ENCODE measurements at places on chromosomes 5 and 9.

DNA sequence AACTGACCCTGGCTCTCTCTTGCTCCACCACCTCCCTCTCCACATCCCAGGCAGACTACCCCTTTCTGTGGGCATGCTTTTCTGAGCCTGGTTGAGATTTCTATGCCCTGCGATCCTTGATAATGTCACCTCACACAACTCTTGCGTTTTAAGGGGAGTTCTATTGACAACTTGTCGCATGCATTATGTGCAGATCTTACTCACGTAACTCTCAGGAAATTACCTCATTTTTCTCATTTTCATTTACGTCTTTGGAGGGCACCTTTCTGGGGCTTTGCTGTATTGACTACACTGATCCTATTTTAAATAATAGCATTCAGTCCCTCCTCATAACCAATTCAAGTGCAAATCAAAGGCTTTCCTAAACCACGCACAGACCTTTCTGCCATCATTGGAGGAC is 140.4 kb upstream of the WWC1 start:
- ATAC-seq: no peak

DNA sequence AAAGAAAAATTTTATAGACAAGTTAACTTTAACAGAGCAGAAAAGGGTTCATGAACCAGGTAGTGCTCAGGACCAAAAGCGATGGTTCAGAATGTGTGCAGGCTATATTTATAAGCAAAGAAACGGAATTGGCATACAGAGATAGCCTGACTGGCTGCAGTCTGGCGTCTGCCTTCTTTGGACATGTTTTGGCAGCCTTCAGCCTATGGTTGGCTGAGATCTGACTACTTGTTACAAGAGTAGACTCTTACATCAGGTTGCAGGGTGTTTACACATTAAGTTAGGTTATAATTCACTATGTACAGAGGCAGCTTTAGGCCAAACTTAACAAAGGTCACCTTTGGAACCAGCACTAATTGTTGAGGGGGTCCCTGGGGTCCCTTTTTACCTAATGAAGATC is 7.0 kb downstream of the NOP16 start:
- no peak for ATAC-seq

DNA sequence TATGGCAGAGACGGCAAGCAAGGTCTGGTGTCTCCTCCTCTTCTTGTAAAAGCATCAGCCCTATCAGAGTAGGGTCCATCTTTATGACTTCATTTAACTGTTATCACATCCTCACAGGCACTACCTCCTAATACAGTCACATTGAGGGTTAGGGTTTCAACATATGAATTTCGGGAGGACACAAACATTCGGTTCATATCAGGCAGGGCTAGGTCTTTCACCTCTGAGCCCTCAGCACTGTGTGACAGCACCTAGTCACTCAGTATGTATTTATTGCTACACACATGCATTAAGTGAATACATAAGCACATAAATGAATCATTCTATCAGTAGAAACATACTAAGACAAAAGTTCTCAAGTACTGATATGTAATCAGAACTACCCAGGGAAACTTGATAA is 9.4 kb upstream of the BTF3 start:
- no peak for ATAC-seq

DNA sequence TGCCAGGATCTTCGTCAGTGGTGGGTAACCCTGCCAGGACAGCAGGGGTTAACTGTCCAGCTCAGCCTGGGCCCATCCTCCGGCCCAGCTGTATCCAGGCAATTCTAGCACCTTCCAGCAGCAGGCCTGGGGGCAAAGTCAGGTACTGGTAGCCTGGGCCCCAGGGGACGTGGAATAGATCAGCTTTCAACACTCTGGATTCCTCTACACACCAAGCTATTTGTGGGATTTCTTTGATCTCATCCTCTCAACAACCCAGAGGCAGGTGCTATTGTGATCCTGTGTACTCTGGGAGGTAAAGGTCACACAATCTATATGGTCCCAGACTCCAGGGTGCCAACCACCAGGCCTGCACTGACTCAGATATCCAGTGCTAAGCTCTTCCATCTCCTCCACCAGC is 8.7 kb upstream of the SPOUT1 start:
- ATAC-seq: no peak

DNA sequence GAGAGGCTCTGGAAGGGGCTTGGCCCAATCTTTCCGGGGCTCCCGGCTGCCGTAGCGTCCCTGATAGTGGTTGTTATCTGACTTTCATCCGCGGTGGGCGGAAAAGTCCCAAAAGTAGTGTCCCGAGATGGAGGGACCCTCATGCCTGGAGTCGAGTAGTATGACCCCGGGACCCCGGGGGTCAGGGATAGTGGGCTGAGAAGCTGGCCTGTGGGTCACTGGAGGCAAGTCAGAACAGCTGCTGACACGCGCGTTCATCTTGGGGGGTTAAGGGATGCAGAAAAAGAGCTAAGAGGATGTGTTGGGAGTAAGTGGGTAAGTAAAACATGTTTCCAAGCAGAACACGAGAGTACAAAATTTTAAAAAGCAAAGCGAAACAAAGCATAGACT is 123.4 kb downstream of the TMEM161B start:
- ATAC-seq: no peak

DNA sequence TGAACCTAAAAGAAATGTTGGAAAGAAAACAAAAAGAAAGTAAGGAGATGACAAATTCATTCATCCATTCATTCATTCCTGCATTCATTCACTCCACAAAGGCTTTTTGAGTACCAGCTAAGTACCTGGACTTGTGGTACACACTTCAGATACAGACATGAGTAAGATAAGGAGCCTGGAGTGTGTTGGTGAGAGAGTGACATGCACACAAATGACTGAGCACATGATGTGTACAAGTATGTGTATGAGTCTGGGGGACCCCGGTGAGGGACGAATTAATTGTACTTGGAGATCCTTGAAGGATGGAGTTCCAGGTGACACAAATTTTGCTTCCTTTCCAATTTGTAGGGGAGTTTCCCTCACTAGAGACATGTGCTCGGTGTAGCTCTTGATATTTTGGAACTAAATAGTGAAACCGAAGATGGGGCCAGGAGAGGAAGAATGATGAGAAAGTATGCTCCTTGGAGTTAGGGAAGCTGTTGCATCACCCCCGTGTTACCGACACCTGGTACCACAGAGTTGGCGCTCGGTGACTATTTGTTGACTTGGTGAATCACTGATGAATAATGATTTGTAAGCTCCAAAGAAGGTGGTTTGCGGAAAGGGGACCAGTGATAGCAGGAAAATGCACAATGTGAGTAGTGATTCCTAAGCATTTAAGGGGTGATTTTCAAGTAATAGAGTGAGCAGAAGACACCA is 509.8 kb downstream of the CCDC171 start:
- ATAC-seq: peak; percentile 20

GRCh38 chr9:86664603-86665002 is 282.7 kb downstream of the GAS1 start:
- no peak for ATAC-seq

DNA sequence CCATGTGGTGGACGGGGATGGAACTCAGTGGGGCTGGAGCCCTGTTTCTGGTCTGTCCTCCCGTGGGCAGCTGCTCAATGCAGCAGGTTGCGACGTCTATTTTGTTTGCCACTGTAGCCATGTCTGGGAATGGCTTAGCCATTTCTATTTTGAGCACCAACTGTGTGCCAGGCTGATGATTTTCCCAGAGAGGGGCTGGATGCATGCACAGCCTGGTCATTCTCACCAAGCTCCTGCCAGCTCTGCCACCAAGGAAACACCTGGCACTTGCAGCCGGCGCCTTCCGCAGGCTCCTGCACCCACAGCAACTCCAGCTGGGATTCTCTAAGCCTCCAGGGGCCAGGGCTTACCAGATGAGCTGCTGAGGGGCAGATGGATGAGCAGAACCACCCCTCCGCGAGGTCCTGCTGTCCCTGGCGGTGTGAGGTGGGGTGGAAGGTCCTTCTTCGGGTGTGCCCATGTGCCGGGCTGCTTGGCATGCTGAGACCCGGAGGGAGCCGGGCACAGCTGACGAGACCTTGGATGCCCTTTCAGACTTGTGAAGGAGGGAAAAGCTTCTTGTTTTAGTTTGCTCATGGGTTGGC is 151.2 kb downstream of the RXRA start:
- no peak for ATAC-seq

DNA sequence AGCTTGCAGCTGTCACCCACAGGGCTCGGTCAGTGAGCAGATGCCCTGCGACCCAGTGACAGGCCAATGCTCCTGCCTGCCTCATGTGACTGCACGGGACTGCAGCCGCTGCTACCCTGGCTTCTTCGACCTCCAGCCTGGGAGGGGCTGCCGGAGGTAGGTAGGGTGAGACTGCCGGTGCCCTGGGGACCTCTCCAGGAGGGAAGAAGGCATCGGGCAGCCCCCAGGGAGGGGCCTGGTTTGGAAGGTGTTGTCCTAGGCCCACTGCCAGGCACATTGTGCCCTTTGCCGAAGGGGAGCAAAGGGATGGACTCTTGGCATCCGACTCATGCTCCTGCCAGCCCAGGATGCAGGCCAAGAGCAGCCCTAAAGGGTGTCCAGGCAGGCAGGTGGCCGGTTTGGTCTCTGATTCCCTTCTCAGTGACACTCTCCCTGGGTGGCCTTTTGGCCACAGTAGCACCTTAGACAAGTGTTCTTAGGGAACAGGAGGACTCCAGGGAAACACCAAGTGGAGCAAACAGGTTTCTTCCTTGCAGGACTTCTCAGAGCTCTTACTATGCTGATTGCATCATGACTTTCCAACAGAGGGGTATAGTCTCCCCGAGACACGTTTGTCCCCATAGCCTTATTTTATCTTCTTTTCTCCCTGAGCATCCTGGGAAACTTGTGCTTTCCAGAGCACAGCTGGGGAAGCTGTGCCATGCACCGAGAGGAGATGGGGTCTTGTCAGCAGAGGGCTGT is 28.1 kb upstream of the AIF1L start:
- ATAC-seq: no peak

- ATAC-seq: no peak
Observed at GRCh38 chr9:113886466-113886865, 10.4 kb downstream of the ZNF618 start.

- no peak for ATAC-seq
Observed at GRCh38 chr5:145598983-145599382, 236.2 kb downstream of the PRELID2 start.

DNA sequence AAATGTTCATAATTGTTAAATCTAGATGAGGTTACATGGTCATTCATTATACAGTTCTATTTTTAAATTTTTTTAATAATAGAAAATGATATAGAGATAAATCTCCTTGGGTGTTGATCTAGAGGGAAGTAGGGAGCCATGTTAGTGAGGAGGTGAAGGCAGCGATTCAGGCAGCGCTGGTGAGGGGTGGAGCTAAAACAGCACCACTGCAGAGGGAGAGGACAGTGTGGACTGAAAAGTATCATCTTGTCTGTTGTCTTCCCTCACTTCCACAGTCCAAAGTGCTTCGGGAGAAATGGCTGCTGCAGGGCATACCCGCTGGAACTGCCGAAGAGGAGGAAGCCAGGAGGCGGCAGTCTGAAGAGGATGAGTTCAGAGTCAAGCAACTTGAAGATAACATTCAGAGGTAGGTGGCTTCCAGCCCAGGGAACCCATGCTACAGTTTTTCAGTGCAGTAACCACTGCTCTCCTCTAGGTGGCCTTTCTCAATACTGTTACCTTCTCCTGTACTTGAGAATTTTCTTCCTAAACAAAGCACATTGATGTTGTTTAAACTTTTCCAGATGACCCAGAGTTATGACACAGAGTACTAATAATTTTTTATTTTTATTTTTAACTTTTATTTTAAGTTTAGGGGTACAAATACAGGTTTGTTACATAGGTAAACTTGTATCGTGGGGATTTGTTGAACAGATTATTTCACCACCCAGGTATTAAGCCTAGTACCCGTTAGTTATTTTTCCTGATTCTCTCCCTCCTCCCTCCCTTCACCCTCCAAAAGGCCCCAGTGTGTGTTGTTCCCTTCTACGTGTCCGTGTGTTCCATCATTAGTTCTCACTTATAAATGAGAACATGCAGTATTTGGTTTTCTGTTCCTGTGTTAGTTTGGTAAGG is 100.5 kb downstream of the PALM2AKAP2 start:
- peak; percentile 62 for ATAC-seq

DNA sequence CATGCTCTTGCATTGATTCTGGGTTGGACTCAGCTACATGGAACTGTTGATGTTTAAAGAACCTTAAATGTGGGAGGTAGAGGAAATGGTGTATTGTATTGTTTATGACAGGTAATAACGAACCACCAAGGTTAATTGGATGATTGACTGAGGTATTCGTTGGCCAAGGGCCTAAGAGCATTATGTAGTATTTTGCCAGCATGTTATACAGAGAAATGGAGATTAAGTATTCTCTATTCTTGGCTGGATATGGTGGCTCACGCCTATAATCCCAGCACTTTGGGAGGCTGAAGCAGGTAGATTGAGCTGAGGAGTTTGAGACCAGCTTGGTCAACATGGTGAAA is 59.0 kb upstream of the CDK20 start:
- no peak for ATAC-seq

DNA sequence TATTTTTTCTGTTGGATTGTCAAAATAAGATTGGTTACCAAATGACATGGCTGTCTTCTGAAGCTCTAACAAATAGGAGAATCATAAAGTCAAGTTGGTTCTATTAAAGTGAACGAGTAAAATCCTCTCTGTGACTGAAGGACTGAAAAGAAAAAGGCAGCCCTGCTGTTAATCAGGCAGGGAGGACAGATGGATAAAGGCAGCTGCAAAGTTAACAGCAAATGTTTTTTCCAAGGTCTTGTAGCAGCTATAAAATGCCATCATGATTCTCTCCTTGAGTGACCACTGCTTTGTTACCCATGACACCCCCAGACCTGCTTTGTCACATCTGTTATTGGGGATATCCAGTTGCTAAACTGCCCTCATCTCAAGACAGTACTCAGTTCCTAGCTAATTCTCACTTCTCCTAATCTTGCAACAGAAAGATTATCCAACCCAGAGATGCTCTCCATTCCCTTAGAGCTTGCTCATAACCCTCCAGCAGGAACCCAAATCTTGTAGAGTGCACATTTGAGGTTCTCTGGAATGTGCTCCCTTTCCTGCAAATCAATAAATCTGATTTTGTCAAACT is 89.7 kb upstream of the PARP8 start:
- ATAC-seq: no peak

DNA sequence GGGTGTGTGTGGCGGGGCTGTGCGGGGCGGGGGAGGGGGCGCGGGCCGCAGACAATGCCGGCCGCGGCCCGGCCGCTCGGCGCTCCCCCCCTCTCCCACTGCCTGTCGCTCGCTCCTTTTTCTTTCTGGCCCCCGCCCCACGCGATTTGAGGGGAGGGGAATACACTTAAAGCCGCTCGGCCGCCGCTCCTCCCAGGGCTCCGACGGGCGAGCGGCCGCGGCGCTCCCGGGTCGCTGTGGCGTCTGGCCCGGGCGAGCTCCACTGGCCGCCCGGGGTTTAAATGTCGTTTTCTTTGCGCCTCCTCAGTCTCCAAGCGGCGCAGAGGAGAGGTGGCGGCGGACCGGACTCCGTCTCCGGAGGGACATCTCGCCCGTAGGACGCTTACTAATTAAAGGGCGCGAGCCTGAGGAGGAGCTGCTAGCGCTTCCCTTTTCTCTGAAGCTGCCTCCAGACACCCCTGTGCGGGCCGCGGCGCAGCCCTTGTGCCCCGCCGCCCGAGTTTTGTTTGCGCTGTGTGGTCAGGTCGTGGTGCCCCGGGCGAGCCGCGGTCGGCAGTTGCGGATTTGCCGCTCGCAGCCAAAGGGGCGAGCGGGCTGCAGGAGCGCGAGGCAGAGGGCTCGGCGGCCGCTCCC is 1.4 kb downstream of the ZSWIM6 start:
- no peak for ATAC-seq

- no peak for ATAC-seq
Observed at GRCh38 chr5:141686648-141687416, 4.8 kb upstream of the ARAP3 start.
